Fibroblast of the aortic adventitia (primary cell): ENCODE measurements at places on chromosomes 12 and 14. TPM values are rescaled to one million over a fixed set of nuclear protein-coding genes. Genes with fewer than 3 reads are reported as not detected.

DNA sequence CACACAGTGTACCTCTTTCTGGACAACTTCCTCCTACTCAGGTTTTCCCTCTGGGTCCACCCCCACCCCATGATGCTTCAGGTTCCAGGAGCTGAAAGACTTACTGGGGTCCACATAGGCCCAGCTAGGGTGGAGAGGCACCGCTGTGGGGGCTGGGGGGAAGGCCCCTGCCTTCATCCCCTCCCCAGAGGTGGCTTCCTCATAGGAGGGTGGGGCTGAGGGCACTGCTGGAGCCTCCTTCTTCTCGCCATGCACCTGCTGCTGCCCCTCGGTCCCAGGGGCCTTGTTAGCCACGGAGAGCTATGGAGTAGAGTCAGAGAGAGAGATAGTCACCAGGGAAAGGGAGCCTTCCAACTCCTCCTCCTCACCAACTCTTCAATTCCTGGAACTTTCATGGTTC, 2.7 kb downstream of the FAIM2 start:
- DNase-seq = no peak

DNA sequence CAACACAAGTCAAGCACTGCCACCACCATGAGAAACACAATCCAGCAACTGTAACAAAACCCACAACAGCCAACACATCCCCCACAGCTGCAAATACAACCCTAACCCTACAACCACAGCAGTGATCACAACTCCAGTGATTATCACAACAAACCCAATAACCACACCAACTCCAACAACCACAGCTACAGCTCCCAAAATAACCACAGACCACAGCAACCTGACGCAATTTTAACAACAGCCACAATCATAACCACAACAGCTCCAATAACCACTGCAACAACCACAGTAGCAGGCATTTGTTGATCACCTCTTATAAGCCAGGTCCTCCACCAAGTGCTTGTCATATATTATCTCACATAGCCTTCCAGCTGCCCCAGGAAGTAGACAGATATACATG, 42.2 kb upstream of the FAM181A start:
- no peak for DNase-seq

DNA sequence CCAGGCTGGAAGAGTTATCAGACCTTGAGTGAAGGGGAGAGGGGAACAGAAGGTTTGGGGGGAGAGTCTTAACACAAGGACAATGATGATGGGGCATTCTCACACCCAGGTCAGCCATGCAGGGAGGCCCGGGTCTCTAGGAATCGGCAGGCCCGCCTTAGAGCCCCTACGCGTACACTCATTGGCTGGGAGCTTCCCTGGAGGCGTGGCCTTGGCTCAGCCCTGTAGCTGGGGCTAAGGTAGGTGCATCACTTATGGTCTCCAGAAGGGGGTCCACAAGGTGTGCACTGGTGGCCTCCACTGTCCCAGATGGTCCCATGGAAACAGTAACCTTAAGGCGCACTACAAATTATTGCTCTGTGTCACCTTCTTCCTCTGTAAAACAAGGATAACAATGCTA, 660.1 kb downstream of the MED13L start:
- no peak for DNase-seq

- DNase-seq = no peak
These were observed 257.6 kb downstream of the C12orf75 start for GRCh38 chr12:105588106-105588505.

GRCh38 chr12:108850854-108851573, 6.4 kb downstream of the SSH1 start:
- DNase-seq = peak; percentile 88

DNA sequence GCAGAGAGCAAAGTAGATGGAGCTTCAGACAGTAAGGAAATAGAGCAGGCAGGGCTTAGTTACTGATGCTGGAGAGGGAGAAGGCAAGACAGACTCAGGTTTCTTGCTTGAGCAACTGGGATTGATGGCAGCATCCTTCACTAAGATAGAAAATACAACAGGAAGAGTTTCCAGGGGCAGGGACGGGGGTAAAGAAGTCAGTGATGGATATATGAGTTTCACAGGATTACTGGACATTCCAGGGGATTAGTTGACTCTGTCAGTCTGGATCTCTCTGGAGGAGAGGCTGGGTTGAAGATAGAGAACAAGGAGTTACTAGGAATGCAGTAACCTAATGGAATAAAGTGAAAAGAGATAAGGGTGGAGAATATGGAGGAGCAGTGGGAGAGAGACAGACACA, 74.5 kb upstream of the ATF1 start:
- no peak for DNase-seq

P2RX7 gene
- 0.18 and 9.1 TPM in 2 replicates for total RNA-seq

CEBPE gene
- not detected in 2 replicates for total RNA-seq
